Stimulated activated CD8-positive, alpha-beta memory T cell treated with anti-CD3 and anti-CD28 coated beads, Interleukin-15, amount 100 ng/mL, for 24 hours (primary cell): ENCODE measurements at places on chromosomes 2 and 18.

GRCh38 chr2:222298001-222298310, 842 bp downstream of the PAX3 start:
- no peak for DNase-seq

DNA sequence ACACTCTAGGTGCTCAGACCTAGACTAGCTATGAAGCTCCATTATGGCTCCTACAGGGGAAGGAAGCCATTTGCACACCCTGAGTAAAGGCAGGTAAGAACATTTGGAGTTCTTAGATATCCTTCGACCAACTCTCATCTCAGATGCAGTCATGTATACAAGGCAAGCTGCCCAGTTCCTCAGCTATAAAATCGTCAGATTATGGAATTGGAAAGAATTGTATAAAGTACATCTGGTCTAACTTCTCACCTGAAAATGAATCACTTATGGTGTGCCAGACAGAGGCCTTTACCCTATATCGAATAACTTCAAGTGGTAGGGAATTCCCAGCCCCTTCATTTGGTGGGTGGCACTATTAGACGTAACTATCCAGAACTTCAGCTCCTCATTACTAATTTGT, 79.3 kb downstream of the VIT start:
- no peak for DNase-seq

DNA sequence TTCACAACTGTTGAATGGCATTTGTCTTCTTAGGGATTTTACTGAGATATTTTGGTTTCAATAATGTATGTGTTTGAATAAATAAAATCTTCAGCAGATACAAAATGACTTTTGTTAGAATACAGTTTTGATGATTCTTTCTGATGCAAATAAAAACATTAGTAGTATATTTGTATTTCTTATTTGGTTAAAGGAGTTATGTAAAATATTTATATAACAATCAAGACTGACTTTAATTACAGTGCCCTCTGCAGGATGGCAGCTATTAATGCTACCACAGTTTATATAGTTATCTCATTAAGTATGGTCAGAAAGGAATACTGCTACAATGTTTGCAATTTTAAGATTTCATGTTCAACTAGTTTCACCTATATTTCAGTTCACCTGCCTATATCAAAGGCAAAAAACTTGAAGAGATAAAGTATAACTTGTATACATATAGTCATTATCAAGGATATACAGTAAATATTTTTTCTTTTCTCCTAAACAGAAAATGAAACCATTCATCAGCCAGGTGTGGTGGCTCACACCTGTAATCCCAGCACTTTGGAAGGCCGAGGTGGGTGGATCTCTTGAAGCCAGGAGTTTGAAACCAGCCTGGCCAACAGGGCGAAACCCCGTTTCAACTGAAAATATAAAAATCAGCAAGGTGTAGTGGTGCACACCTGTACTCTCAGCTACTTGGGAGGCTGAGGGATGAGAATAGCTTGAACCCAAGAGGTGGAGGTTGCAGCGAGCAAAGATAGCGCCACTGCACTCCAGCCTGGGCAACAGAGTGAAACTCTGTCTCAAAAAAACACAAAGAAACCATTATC, 19.8 kb downstream of the ARL5A start:
- DNase-seq, result no peak

DNA sequence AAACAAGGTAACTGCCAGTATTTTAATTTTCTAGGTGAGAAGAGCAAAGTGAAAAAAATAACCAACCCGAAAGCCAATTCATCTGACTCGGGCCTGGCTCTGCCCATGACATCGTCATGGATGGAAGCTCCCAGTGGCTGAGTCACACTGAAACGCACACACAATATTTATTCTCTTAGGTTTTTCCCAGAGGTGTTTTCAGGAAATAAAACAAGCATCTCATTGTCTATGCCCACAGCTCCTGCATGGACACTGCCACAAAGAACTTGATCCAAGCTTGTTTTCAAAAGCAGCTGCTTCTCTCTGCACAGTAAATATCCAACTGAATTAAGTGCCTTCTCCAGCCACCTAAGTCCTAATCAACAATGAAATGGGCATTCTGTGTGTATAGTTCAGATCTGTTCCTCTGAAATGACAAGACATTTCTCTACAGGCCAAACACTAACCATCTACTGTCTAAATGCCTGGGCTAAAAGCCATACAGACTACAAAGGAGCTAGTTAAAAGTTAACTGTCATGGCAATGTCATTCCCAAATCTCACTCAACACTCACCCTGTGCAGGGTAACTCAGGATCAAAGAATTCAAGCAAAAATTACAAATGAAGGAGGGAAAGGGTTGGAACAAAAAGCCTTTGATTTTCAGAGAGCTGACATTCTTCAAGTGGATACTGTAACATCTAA, 62.9 kb downstream of the RPL31 start:
- no peak for DNase-seq

GRCh38 chr18:31042406-31043181, at the start of gene DSC3:
Gene DSC3 (minus strand): TSS chr18:31042742. CDS start chr18:31042660, 82 bp downstream.
- DNase-seq, result no peak

- DNase-seq, result no peak
These were observed 48.4 kb downstream of the DTNA start for GRCh38 chr18:34758378-34758948.

DNA sequence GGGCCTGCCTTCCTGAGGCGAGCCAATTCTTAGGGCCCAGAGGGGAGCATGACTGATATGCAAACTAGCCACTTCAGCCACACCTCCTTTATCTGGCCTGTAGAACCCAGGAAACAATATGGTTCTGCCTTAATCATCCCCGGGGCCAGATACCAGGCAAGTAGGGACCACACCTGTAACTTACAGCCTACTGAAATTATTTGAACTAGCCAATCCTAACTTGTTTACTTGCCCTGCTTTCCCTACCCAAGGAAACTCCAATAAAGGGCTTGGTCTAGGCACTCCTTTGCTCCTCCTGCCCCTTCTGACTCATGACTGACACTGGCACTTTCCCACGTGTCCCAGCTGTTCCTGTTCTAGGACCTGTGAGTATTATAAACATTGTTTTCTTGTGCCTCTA, 57.6 kb downstream of the MYOM1 start:
- DNase-seq, result no peak

DNA sequence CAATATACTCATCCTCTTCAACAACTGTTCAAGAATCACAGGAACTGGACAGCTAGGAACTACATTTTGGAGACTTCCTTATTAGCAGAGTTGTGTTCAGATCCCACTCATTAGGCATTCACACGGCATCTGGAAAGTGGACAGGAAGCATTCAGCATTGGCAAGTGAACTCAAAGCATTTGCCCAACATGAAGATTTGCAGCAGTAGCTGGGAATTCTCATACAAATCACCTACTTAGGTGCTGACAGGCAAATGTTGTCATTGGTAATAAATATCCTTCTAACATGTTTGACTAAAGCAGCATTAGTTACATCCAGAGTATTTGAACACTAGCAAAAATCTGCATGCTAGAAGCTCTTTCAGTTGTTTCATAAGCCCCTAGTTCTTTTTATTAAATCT, 350.8 kb downstream of the PTH2R start:
- DNase-seq, result no peak

GRCh38 chr18:49050452-49050851, 99.7 kb upstream of the SMAD7 start:
- no peak for DNase-seq

DNA sequence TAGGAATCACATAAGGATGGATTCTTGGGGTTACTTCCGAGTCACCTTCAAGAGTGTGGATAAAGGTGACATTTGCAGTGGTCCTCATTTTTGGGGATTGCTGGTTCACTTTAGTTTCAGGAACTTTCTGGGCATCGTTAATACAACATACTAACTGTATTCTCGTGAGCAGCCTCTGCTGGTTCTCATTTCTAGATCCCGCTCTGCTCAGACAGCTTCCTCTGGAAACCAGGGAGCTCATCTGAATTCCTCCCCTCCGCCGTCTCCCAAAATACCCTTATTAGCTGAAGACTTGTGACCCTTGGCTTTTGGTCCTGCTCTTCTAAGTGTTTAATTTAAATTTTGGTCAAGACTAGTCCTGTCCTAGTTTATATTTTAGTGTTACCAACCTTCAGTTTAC, 64.5 kb downstream of the ZNF532 start:
- no peak for DNase-seq

DNA sequence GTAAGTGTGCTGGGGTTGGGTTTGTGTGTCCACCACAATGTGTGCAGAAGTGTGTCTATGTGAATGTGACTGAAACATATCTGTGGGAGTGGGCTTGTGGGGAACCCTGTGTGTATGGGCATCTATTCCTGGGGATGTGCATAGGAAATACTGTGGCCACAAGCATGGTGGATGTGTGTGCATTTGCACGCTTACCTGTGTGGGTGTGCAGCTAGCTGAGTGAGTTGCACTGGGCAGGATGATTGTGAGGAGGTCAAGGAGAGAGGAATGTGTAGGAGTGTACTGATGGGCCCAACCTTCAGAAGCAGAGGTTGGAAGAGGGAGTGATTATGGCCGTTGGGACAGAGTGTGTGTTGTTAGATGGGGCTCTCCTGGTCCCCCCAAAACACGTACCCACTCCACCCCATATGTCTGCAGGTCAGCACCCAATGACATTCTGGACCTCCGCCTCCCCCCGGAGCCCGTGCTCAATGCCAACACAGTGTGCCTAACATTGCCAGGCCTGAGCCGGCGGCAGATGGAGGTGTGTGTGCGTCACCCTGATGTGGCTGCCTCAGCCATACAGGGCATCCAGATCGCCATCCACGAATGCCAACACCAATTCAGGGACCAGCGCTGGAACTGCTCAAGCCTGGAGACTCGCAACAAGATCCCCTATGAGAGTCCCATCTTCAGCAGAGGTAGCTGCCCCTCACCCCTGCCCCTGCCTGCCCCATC, 1.2 kb downstream of the WNT10A start:
- DNase-seq, result no peak
